ENCODE measurements at places on chromosomes 3 and 15.

DNA sequence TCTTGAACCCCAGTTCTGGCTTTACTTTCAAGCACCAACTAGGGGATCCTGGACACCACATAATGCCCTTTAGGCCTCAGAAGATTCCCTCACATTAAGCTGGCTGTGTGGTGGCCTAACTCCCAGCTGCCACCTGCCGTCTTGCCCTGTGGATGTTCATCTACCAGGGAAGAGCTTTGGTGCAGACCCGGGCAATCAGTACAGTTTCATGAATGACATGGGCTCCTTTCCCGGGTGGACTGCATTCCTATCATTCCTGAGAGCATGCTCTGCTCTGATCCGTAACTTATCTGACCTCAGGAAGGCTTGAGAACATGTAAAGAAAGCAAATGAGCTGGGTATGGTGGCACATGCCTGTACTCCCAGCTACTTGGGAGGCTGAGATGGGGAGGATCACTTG lies 50.0 kb upstream of the GSK3B start:
- no peak for DNase-seq

GRCh38 chr15:69554279-69554961 lies 101.8 kb downstream of the RPLP1 start:
- no peak for DNase-seq

DNA sequence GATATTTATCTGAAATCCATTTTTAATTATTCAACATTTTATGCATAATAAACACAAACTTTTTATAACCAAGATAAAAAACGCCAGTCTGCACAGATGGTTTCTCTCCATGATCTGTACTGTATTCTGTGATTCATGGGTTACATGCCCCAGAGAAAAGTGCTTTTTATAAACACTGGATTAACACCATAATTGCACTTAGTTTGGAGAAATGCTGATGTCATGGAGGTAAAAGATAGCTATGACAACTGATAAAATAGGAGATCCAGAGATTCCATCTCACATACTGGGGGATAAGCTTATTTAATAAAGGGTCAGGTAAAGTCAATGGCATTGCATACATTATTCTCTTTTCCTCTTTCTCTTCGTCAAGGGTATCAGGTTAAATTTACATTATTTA lies 1460.4 kb upstream of the ALCAM start:
- DNase-seq = no peak

GRCh38 chr3:141176775-141177174 lies 54.9 kb upstream of the PXYLP1 start:
- DNase-seq = no peak

DNA sequence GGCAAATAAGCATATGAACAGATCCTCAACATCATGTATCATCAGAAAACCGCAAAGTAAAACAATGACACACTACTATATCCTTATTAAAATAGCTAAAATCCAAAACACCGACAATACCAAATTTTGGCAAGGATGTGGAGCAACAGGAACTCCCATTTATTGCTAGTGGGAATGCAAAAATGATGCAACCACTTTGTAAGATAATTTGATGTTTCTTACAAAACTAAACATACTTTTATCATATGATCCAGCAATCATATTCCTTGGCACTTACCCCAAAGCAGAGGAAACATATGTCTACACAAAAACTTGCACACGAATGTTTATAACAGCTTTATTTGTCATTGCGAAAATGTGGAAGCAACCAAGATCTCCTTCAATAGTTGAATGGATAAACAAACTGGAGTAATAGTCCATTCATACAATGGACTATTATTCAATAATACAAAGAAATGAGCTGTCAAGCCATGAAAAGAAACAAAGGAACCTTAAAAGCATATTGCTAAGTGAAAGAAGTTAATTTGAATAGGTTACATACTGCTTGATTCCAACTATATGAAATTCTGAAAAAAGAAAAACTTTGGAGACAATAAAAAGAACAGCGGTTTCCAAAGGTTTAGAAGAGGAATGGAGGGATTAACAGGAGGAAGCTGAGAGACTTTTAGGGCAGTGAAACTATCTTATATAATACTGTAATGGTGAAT lies 172.0 kb downstream of the VPS13C start:
- DNase-seq = peak; percentile 29

DNA sequence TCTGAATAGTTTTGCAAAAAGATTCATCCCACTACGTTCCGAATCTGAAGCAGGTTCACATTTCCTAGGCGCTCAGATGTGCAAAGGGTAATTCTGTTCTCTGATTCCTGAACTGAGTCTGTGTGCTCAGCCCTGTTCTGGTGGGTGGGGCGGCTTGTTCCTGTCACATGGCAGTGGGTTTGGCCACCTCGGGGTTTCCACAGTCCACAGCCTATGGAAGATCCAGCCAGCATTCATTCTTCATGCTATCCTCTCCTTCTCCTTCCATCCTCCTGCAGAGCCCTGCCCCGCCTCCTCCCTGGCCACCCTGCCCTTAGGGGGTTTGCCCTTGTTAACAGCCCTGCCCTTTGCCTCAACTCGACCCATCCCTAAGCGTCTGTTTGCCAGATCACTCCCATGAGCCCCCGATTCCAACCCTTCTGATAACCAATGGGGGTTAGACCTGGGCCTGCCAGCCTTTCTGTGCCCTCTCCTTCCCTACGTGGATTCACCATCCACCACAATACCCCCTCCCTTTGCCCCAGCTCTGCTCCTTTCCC lies 31.0 kb downstream of the PRR20G start:
- DNase-seq = no peak

DNA sequence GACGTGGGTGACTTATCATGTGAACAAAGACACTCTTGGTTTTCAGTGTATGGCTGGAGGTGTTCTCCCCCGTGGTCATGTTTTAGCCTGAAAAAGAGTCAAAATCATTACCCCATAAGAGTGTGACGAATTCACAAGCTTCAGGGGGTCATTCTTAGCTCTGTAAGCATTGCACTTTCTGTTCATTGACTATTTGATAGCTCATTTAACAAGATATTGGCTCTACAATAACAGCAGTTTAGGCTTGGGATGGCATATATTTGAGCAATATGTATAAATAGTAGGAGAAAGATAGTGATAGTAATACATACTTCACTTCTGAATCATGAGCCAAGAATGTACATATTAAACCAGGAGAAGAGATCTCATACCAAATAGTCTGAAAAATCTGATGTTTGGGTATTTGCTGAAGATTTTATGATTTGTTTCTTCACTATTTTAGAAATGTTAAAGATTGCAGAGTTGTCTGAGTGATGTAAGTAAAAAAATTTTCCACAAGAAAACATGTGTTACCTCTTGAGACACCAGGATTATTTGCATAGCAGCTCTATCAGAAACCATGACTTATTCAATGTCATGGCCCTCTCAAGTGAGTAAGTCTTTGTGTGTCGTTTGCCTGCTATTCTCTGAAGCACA lies 996.0 kb downstream of the OTOL1 start:
- DNase-seq = no peak

- DNase-seq = no peak
These were observed 53.9 kb downstream of the RLBP1 start for GRCh38 chr15:89167267-89168176.

GRCh38 chr3:48567090-48567489 lies 3.5 kb upstream of the UCN2 start:
- no peak for DNase-seq

DNA sequence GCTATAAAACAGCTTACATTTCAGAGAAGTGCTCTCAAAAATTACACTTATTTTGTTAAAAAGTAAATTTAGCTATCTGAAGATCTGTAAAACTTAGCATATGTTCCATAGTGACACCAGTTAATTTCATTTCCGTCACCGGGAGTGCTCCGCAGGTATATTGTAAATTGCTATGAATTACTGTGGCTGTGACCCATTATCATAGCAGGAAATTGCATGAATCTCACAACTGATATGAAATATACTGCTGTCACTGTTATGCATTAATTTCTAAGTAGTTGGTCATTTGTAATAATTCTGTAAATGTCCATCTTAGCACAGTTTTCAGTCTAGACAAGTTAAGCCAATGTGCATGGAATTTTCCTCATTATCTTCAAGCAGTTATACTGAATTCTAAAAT lies 91.2 kb downstream of the EPHA3 start:
- no peak for DNase-seq

All from foreskin melanocyte (primary cell).